Suprapubic skin (tissue), 4 donors: ENCODE measurements at places on chromosomes 4 and X.

GRCh38 chrX:147884958-147885357 is 26.8 kb upstream of the FMR1 start:
- no peak for DNase-seq

DNA sequence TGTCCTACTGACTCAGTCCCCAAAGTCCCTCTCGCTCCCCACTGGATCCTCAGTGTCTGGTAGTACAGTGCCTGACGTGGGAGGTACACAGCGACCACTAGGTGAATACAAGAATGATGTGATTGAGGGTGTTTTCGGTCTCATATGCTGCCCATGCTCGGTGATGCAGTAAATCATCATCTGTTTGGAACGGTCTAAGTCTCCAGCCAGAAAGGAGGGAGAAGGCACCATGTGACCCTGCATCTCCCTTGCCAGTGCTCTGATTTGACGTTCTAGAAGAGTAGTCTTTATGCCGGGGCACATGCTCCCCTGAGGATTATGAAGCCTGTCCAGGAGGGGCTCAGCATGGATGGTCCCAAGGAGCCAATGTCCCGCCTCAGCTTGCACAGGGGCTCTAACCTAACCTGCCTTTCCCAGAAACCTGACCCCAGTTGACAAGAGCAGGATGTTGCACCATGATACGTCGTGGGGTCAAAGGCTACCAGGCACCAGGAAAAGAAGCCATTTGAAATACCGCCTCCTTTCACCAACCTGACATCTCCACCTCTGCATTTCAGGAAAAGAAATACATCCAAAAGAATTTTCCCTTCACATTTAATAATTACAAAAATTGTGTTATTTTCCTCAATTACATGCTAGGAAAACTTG is 13.8 kb upstream of the PLXNB3 start:
- DNase-seq = no peak

- no peak for DNase-seq
These were observed 366.5 kb downstream of the CXXC4 start for GRCh38 chr4:104128031-104128849.

GRCh38 chr4:163703251-163703650 is 208.8 kb downstream of the TMA16 start:
- DNase-seq = no peak

DNA sequence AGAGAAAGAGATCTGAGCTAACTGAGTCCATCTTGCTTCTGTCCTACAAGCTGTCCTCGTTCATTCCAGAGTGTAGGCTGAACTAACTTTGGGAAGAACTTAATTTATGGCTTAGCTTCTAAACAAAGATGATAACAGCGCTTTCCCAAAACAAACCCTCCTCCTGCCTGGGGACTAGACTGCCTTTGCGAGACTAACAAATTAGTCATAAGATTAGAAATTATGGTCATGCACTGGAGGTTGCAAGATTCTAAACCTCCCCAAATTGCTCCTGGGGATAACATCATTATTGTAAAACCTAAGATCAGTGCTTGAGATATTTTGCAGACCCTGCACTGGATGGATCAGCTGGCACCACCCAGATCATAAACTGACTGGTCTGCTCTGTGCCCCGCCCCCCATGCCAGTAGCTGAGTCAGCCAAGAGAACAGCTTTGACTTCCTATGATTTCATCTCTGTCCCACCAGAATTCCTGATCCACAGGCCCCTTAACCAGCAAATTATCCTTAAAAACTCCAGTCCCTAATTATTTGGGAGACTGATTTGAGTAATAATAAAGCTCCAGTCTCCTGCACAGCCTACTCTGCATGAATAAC is 883.3 kb downstream of the TRIML1 start:
- DNase-seq = no peak

GRCh38 chrX:150845091-150845490 is 53.4 kb downstream of the CD99L2 start:
- DNase-seq = no peak

- no peak for DNase-seq
These were observed 133.4 kb upstream of the GATB start for GRCh38 chr4:151894246-151894645.

DNA sequence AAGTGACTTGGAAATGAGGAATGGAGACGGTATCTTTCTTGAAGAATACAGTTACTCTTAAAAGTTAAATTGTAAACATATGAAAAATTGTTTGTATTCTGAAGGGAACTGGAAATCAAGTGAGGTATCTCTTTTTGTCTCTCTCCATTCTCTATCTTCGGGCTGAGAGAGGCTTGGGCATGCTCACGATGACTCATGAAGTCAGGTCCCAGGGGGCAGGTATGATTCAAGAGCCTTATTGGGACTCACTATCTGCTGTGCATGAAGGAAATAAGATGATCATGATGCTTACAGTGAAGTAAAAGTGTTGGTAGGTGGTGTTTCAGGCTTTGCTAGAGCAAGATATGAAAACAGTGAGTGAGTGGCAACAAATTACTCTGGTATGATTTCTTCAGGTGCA is 200.4 kb upstream of the PITX2 start:
- no peak for DNase-seq

DNA sequence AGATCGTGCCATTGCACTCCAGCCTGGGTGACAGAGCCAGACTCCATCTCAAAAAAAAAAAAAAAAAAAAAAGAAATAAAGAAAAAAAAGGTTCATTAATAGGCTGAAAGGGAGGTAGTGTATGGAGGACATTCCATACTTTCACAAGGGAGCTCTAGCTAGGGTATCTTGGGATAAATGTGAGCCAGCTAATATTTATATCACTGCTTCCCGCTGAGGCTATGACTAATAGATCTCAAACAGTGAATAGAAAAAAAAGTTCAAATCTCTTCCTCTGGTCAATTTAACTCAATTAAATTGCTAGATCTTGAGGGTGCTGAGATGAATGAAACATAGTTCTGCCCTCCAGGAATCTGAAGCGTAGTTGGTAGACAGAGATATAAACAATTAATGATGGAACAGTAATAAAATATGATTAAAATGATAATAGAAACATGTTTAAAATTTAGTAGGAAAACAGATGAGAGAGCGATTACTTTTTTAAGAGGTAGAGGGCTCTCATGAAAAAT is 55.7 kb upstream of the SHISA3 start:
- DNase-seq = no peak

DNA sequence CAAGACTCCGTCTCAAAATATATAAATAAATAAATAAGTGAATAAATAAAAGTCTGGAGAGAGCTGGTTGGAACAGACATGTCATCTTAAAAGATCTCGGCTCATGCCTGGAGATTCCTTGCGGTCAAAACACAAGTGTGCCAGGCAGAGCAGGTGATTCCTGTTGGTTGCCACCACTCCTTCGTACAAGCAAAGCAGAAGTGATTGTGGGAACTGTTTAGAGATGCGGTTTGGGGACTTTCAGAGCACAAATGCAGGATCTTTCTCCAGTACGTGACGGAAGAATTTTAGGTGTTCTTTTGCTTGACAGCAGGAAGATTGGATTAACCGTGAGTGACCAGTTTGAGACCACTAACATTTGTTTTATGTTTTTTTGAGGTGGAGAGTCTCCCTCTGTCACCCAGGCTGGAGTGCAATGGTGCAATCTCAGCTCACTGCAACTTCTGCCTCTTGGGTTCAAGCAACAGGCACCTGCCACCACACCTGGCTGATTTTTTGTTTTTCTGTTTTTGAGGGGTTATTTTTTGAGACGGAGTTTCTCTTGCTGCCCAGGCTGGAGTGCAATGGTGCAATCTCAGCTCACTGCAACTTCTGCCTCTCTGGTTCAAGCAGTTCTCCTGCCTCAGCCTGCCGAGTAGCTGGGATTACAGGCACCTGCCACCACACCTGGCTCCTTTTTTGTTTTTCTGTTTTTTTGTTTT is 2.8 kb upstream of the CRLF2 start:
- DNase-seq = no peak

DNA sequence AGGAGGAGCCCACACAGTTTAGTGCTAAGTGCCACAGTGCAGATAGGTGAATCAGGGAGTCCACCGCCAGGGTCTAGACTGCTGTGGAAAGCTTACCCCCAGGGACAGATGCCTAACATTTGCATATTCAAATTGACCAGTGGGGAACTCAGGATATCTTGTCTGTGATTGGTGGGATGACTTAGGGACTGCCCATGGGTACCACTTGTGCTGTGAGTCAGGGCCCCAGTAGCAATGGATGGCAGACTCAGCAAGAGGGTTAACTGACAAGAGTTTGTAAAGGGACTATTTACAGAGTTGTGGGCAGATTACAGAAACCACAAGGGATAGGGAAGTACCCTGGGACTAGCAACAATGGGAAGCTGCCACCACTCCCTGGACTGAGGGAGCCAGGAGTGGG is 282.1 kb downstream of the BCOR start:
- no peak for DNase-seq

- DNase-seq = no peak
These were observed 65.6 kb upstream of the PCDH18 start for GRCh38 chr4:137597752-137598430.

DNA sequence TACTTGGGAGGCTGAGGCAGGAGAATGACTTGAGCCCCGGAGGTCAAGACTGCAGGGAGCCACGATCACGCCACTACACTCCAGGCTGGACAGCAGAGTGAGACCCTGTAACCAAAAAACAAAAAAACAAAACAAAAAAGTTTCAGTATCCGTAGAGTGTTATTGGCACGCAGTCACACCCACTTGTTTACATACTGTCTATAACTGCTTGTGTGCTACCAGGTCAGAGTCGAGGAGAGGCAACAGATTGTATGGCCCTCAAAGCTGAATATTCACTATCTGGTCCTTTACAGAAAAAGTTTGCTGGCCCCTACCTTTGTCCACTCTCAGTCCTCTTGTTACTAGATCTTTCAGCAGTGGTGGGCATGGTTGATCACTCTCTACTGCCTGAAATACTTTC is 8.2 kb upstream of the CD99L2 start:
- no peak for DNase-seq

DNA sequence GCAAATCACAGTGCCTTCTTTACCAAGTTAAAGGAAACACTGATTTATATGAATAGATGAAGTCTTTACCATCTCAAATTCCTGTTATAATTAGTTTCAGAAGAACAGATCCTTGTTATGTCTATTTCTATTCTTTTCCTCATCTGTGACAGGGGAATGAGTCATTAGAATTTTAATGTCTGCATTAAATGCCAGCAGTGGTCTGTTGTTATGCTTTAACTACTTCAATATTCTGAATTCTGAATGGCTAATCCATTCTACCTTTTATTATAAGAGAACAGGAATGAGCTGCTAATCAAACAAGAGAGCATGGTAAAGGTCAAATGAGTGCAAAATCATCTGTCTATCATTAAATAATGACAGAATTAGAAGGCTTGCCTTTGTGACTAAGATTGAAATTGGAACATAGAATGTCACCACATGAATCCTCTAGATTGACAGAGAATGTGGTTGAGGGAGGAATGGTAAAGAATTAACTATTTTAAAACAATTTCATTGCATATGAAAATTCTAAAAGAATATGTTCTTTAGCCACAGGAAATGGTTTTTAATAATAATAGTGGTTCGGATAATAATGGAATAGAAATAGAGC is 935.5 kb downstream of the ADGRL3 start:
- no peak for DNase-seq
